ENCODE measurements at places on chromosomes 16 and 17. TPM values are rescaled to one million over a fixed set of nuclear protein-coding genes. Genes with fewer than 3 reads are reported as not detected.
A peak's percentile ranks its signal among the peaks of the same experiment; 100 is the strongest.

DNA sequence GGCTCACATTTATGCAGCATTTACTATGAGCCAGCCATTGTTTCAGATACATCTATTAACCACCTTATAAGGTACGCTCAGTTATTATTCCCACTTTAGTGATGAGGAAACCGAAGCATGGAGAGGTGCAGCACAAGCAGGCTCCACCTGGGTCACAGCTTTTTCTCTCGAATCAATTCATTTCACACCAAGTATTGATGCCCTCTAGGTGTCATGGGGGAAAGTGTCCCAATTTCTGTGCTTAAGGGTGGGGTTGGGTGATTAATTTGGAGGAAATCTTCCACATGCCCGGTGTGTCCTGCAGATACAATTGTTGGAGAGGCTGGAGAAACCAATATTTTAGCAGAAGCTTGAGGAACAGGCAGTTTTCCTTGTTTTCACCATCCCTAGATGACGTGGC, 62.7 kb upstream of the DNAJA2 start:
- DNase-seq: no peak

DNA sequence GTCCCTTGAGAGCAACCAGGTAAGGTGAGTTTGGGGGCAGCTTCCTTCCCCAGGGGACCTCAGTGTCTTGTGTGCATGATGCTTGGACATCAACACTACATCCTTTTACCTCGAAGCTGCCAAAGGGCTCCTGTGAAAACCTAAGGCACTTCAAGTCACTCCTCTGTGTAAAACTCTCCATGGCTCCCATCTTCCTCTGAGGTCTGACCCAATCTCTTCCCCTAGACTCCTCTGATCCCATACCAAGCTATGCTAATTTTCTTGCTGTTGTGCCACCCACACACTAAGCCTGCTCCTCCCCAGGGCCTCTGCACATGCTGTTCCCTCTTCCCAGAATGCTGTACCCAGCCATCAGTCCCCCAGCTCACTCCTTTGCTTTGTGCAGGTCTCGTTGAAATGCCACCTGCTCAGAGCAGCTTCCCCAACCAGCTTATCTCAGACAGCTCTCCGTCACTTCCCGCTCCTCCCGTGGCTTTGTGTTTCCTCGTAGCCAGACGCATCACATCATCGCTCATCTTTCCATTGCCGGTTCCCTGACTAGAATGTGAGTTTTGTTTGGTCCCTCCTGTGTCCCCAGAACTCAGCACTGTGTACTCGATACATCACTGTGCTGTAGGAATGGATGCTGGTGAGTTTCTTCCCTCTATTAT, 78.4 kb downstream of the CNGB1 start:
- DNase-seq: no peak

GRCh38 chr16:83532634-83533033, 275.1 kb upstream of the HSBP1 start:
- no peak for DNase-seq

- DNase-seq: no peak
These were observed 4.4 kb downstream of the SMURF2 start for GRCh38 chr17:64657610-64658125.

DNA sequence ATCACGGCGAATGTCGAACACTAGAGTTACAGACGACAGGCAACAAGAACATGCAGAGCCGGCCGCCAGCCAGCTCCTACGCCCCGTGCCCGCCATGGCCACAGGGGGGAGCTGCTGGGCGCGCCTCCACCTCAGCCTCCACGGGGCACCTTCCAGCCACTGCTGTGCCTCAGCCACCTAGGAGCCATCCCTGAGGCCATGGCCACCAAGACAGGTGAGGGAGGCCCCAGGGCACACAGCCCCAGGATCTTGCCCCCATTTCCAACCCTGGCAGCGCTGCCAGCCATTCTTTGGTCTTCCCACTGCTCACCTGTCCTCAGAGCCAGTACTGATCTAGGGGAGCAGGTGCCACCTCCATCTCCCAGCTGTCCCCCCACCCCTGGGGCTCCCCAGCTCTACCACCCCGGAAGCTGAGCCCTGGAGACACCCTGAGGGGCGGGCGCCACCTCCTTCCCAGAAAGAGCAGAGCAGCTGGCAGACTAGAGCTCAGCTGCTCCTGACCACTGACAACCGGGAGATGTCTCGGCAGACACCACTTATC, 11.8 kb downstream of the GNPTG start:
- no peak for DNase-seq

GRCh38 chr16:17321824-17322223, 148.9 kb downstream of the XYLT1 start:
- DNase-seq: no peak

GRCh38 chr17:37824534-37825485, 80.0 kb upstream of the HNF1B start:
- DNase-seq: peak; percentile 61

Gene TBC1D26
- not detected for polyA plus RNA-seq

- DNase-seq: no peak
These were observed 73.3 kb downstream of the ENGASE start for GRCh38 chr17:79147746-79148506.

DNA sequence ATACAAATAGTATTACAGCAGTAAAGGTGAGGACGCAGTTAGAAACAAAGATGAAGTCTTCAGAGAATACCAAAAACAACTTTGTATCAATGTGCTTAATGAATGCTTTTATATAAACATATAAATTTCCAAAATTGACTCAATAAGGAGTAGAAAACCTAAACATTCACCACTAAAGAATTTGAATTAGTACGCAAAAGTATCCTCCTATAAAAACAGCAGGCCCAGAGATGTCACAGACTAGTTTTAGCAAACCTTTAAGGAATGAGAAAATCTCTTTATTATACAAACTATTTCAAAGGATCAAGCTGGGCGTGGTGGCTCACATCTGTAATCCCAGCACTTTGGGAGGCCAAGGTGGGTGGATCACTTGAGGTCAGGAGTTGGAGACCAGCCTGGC, 86.2 kb downstream of the OR1D5 start:
- no peak for DNase-seq

DNA sequence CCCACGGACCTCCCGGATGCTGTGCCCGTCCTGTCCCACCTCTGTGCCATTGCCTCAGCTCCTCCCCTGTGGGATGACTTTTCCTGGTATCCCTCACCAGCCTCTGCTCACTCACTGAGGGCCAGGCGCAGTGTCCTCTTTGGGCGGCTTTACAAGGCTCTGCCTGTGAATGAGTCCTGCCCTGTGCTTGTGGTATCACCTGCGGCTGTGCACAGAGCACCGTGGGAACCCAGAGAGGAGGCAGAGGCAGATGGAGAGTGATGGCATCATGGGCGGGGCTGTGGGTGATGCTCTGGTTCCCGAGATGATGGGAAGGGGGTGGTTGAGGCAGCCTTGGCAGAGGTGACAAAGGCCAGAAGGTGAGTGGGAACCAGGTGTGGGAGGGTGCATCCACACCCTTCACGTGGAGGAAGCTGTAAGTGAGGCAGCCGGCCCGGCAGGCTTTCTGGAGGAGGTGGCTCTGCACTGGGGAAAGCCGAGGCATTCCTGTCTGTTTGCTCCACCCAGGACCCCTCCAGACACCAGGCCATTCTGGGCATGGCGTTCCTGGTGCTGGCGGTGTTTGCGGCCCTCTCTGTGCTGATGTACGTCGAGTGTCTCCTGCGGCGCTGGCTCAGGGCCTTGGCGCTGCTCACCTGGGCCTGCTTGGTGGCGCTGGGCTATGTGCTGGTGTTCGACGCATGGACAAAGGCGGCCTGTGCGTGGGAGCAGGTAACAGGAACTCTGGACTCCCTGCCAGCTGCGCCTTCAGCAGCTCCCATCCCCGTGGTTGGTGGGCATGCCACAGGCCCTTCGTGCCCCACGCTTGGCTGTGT, 23.8 kb downstream of the ADCY7 start:
- DNase-seq: no peak

- DNase-seq: no peak
These were observed 1.4 kb downstream of the PMP22 start for GRCh38 chr17:15263680-15264079.

GRCh38 chr16:85865-86264, 7.8 kb downstream of the MPG start:
- DNase-seq: no peak

Gene SMTNL2
- 0.04 TPM for polyA plus RNA-seq

Gene MT1H
- polyA plus RNA-seq: not detected

Gene CACNG1
- not detected for polyA plus RNA-seq
